ENCODE measurements at places on chromosomes 16 and 17. TPM values are rescaled to one million over a fixed set of nuclear protein-coding genes. Genes with fewer than 3 reads are reported as not detected.

GRCh38 chr16:28186752-28187151 lies 25.0 kb downstream of the XPO6 start:
- DNase-seq = no peak
- H3K36me3 ChIP-seq = no peaks in the 10 kb centered on the region
- H3K27ac ChIP-seq = no peak overlapping the region
- no peak overlapping the region for H3K4me3 ChIP-seq

- no peaks in the 10 kb centered on the region for H3K27me3 ChIP-seq
- peaks cover 43% of the 10 kb centered on the region for H3K36me3 ChIP-seq
- H3K4me1 ChIP-seq = peaks cover 29% of the 10 kb centered on the region
- DNase-seq = no peak
- no peak overlapping the region for H3K27ac ChIP-seq
- no peak overlapping the region for H3K4me3 ChIP-seq
Measured at GRCh38 chr17:38891441-38891840, 21.6 kb downstream of the LASP1 start.

DNA sequence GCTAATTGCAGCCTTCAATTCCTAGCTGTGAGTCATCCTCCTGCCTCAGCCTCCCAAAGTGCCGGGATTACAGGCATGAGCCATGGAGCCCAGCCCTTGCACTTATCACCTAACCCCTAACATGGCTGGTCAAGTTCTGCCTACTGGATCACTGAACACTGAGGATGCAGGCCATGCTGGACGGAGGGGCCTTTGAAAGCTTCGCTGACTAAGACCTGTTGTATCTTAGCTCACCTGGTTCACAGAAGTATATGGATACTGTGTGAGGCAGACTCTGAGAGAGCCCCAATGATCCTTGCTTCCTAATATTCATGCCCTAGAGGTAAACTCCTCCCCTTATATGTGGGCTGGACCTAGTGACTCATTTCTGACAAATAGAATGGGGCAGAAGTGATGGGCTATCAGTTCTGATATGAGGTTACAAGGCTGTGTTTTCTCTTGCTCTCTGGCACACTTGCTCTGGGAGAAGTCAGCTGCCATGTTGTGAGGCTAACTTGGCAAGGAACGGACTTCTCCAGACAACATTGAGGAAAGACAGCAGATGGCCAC lies 11.7 kb upstream of the TMIGD1 start:
- H3K4me3 ChIP-seq = no peak overlapping the region
- H3K36me3 ChIP-seq = no peaks in the 10 kb centered on the region
- H3K4me1 ChIP-seq = peaks cover 2% of the 10 kb centered on the region
- no peak for DNase-seq
- H3K27me3 ChIP-seq = no peaks in the 10 kb centered on the region
- H3K27ac ChIP-seq = no peak overlapping the region

DNA sequence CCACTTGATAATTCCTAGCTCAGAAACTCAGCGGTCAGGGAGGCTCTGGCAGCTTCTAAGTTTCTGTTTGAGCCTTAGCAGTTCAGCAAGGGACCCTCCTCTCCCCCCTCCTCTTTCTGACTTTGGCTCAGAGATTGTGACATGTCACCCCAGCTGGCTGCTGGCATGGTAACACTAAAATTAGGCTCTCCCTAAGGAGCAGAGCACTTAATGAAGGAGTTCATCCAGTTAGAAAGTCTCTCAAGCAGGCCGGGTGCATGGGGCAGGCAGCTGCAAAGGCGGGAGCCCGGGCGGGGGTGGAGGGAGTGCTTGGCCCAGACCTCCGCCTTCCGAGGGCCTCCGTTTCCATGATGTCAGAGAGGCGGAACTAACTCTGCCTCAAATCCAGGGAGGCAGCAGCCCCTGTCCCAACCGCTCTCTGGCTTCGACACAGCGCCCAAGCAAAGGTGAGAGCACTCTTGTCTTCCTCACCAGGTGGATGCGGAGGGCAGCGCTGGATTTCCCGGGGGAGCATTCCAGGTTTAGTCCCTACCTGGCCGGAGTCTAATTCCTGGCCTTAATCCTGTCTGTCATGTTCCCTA lies 128.0 kb upstream of the PLCG2 start:
- no peaks in the 10 kb centered on the region for H3K36me3 ChIP-seq
- no peaks in the 10 kb centered on the region for H3K27me3 ChIP-seq
- no peaks in the 10 kb centered on the region for H3K4me1 ChIP-seq
- no peak overlapping the region for H3K27ac ChIP-seq
- H3K4me3 ChIP-seq = no peak overlapping the region

- H3K4me1 ChIP-seq = no peaks in the 10 kb centered on the region
- no peak overlapping the region for H3K27ac ChIP-seq
- H3K36me3 ChIP-seq = no peaks in the 10 kb centered on the region
- DNase-seq = no peak
Measured at GRCh38 chr17:41433586-41433985, 7.2 kb downstream of the KRT38 start.

SLC35G6 gene
- total RNA-seq = not detected

DNA sequence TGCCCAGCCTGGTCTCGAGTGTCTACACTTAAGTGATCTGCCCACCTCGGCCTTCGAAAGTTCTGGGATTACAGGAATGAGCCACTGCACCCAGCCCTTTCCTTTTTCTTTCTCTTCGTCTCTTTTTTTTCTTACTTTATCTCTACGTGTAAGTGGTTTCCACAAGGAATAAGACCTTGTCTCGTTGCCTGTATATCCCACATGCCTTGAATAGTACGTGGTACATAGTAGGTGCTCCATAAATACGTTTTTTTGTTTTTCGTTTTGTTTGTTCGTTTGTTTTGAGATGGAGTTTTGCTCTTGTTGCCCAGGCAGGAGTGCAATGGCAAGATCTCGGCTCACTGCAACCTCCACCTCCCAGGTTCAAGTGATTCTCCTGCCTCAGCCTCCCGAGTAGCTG lies 86.0 kb downstream of the YPEL2 start:
- H3K36me3 ChIP-seq = no peaks in the 10 kb centered on the region
- no peaks in the 10 kb centered on the region for H3K27me3 ChIP-seq
- H3K4me3 ChIP-seq = no peak overlapping the region
- H3K27ac ChIP-seq = no peak overlapping the region
- H3K4me1 ChIP-seq = peaks cover under 1% of the 10 kb centered on the region
